HuH-7.5 (cell line): ENCODE measurements at places on chromosomes 11 and 22.
A peak's percentile ranks its signal among the peaks of the same experiment; 100 is the strongest.

- DNase-seq: no peak
These were observed 19.4 kb downstream of the NELL1 start for GRCh38 chr11:20688761-20689160.

- DNase-seq: no peak
These were observed 73.9 kb downstream of the CADM1 start for GRCh38 chr11:115430345-115430744.

GRCh38 chr22:42372976-42373375 lies 59.2 kb downstream of the NFAM1 start:
- no peak for DNase-seq

DNA sequence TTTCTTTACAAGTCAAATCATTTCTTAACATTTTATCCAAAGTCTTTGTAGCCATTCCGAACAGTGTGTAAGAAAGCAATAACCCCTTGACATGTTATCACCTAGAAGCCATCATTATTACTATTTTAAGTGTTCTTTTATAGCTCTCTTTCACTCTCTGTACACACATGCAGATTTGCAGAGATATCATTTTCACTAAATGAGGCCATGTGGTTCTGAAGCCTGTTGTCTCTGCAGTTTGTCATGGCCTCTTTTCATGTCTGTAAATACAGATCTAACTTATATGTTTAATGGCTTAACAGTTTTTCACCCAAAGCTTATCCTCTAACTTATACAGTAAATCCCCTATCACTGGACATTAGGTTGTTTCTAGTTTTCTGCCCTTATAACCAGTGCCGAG lies 166.8 kb downstream of the MYO18B start:
- no peak for DNase-seq

DNA sequence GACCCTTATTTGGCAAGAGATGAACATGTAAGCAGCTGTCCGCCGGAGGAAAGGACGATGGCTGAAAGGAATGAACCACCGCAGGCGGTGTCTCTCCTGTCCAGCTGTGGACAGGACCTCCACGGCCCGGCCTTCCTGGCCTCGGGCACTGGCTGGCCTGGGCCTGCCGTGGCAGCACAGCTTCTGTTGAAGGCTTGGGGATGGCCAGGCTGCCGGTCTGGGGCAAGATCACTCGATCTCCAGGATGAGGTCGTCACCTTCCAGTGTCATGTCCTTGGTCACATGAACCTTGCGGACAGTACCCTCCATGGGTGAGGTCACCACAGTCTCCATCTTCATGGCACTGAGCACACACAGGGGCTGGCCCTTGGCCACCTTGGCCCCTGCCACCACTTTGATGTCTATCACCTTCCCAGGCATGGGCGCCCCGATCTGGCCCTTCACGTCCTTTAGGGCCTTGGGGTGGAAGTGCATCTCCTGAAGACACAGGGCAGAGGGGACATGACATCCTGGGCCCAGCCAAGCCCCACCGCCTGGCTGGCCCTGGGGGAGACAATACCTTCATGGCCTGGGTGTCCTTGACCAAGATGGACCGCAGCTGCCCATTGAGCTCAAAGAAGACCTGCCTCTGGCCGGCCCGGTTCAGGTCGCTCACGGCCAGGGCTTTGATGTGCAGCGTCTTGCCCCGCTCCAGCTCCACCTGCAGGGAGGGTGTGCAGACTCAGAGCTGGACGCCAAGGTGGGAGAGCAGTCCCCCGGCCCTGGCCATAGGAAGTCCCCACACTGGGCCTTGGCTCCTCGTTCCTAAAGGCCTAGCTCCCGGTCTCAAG lies 5.6 kb downstream of the RCE1 start:
- peak; percentile 73 for DNase-seq

GRCh38 chr11:106087815-106088435 lies 10.5 kb downstream of the AASDHPPT start:
- no peak for DNase-seq

DNA sequence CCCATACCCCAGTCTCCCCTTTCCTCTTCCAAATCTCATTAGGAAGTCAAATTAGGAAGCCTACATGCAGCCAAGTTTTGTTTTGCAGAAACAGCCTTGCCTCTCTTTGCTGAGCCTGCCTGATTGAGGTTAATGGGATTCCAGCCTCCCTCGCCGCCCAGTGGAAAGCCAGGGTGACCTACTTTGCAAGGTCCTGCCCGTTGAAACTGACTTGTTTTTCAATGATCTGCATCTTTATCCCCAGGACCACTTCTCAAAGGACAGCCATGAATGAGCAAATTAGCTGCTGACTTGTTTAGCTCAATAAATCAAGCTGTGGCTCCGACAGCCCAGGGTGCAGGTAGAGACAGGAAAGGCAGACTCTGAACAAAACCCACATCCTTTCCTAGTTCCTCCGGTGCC lies 110.4 kb downstream of the RRAS2 start:
- DNase-seq: no peak

DNA sequence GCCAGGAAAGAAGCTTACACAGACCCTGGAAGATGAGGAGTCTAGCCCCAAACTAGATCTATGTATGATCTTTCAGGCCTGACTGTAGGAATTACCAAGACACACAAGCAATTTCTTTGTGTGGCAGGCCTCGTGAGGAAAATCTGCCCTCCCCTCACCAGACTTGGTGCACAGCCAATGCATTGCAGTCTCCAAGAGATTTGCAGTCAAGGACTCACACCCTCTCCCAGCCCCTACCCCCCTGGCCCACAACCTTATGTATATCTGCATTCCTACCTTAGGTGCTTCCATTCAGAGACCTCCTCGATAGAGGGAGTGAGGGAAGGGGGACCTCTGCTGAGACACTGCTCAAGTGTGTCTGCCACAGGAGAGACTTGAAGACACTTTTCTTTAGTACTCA lies 9.8 kb downstream of the OR8B12 start:
- DNase-seq: no peak

DNA sequence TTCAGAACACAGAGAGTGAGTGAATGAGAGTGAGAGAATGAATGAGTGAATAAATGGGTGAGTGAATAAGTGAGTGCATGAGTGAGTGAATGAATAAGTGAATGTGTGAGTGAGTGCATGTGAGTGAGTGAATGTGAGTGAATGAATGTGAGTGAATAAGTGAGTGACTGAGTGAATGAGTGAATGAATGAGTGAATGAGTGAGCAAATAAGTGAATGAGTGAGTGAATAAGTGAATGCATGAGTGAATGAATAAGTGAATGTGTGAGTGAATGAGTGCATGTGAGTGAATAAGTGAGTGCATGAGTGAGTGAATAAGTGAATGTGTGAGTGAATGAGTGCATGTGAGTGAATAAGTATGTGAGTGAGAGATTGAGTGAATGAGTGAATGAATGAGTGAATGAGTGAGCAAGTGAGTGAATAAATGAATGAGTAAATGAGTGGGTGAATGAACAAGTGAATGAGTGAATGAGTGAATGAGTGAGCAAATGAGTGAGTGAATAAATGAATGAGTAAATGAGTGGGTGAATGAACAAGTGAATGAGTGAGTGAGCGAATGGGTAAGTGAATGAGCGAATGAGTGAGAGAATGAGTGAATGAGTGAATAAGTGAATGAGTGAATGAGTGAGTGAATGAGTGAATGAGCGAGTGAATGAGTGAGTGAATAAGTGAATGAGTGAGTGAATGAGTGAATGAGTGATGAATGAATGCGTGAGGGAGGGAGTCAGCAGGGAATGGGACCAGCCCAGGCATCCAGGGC lies 21.3 kb upstream of the MUC5B start:
- DNase-seq: no peak

DNA sequence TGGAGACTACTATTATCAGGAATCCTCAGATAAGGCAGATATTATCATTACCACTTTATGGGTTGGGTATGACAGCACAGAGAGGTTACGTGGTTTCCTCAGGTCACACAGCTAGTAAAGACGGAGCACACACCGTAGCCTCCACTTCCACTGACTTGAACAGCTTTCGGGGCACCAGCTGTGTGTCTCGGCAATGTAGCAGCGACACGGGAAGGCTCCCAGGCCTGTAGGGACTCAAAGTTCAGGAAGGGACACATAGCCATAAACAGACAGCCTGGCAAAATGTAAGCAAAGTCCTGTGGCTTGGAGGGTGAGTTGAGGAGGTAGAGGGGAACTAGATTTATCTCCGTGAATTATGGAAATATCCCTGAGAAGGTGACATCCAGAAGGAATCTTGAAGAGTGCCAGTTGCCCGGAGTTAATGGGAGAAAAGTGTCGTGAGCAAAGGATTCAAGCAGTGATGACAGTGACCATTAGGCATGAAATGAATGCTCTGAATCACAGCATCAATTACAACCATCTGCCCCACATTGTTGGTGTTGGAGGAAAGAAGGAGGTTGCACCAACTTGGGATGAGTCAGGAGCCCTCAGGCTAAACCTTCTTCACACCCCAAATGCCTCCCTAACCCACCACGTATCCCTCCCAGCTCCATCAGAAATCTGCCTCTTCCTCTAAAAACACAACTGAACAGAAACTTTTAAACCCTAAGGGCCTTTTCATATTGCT lies 106.7 kb upstream of the ASPHD2 start:
- DNase-seq: no peak

GRCh38 chr22:41998361-41999261 lies at the start of gene WBP2NL:
Gene WBP2NL (plus strand): TSS chr22:41998788. CDS start chr22:41998819, 31 bp downstream.
- peak; percentile 69 for DNase-seq

- DNase-seq: no peak
These were observed 5.4 kb downstream of the FDX1 start for GRCh38 chr11:110434952-110435779.

DNA sequence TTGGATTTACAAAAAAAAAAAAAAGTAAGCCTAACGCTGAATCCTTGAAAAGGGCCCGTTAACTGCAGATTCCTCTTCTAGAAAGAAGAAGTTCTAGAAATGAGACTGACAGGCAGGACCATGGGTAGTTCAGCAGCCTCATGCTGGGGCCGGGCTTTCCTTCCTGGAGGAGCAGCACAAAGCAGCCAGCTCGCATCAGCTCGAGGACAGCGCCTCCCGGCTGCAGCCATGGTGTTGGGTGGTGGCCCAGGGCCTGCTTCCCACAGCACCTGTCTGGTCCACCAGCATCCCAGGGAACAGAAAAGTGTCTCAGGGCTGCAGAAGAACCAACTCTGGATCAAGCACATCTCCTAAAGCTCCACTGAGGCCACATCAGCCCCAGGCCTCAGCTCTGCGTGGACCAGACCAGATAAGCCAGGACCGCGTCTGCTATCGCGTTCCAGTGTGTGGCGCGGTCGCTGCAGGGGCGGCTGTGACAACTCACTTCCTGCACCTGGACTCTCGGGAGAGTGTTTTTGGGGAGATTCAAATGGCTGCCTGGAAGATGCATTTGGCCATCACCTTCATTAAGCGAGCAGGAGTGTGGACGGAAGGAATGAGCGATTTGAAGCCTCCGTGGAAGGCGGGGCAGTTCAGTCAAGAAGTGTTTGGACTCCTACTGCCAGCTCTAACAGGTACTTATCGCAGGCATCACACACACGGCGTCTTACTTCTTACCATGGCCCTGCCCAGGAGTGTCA lies 53.5 kb downstream of the MYH9 start:
- no peak for DNase-seq

GRCh38 chr11:8373519-8374432 lies 110.1 kb upstream of the LMO1 start:
- DNase-seq: no peak

DNA sequence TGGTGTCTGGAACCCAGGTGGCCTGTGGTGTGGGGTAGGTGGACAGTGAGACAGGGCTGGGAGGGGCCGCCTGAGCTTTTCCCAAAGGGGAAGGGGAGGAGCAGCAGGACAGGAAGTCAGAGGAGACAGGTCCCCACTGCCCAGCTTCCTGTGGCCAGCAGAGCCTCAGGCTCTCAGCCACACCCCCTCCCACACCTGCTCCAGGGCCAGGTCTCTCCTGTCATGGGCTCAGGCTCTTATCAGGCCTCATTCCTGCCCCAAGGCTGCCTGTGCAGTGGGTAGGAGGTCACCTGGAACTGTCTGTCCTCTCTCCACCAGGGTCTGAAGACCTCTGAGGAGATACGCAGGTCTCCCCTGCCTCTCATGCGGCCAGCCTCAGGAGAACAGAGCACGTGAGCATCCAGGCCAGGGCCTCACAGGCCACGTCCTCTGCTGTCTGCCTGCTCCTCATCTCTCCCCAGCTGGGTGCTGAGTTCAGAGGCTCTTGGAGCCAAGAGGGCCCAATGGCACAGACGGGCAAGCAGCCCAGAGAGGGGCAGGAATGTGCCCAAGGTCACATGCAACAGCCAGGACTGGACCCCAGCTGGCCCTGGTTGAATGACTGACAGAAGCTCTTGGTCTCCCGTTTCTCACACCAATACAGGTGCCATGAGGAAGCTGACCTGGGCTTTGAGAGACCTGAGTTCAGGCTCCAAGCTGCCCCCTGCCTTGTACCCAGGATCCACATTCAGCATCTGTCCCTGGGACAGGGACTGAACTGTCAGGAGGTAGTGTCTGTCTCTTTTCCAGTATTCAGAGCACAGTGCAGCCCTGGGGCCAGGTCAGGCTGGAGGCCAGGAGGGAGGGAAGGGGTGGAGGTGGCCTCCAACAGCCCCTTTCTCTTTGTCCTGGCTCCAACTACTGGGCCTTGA lies 16.7 kb downstream of the STARD10 start:
- DNase-seq: no peak

DNA sequence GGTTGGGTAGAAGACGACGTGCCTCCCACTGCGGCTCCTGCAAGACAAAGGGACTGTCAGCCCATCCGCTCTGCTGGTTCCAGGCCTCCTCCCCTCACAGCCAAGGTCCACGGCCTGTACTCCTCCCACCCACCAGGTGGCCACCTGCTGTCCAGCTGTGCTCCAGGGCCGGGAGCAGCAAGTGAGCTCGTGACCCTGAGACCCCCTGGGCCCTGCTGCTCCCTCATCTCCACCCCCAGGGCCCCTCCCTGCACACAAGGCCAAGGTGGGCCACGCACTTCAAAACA lies 27.4 kb downstream of the TSPAN4 start:
- DNase-seq: no peak
